ENCODE measurements at places on chromosomes 7 and 10.
A peak's percentile ranks its signal among the peaks of the same experiment; 100 is the strongest.

DNA sequence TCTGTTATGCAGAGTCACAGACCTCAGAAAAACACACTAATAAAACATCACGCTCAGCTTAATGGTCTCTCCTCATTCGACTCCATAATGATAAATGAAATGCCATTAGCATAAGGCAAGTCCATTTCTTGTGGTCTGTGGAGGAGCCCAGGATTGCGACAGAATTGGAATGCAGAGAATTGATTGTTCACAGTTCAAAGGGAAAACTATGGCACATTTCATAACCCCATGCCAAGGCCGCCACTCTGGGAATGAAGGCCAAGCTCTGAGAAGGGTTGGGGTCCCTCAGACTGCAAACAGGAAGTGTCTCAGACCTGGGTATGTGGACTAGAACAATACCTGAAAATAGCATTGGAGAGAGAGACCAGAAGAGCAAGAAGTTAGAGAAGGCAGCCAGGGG, 398.9 kb downstream of the ADRA2A start:
- H3K27me3 ChIP-seq: no peaks in the 10 kb centered on the region
- H3K4me3 ChIP-seq: no peak overlapping the region
- H3K27ac ChIP-seq: no peak overlapping the region
- H3K36me3 ChIP-seq: no peaks in the 10 kb centered on the region

- H3K36me3 ChIP-seq: no peaks in the 10 kb centered on the region
- H3K4me1 ChIP-seq: peaks cover 35% of the 10 kb centered on the region
- no peak for DNase-seq
These were observed 314.3 kb upstream of the ZMIZ1 start for GRCh38 chr10:78754269-78755062.

DNA sequence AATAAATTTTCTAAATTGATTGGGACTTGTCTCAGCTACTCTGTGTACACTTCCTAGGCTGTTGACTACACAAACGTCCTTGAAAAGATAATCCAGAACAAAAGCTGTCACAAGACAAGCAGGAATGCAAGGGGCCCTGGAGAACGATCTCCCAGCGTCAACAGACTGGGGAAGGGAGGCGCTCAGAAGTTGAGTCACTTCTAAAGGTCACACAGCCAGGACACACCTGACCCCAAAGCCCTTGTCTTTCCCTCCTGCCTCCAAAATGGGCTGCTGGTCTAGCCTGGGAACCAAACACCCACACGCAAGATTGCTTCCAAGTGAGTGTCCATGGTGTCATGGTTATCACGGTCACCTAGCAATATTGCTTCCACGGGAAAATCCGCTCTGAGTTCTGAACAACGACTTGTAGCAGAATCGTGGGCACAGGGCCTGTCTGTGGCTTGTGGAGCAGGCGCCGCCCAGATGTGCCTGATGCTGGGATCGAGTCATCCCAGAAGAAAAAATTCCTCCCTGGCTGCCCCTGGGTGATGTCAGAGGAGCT, 49.8 kb downstream of the SPOCK2 start:
- DNase-seq: no peak
- H3K27me3 ChIP-seq: no peaks in the 10 kb centered on the region
- no peak overlapping the region for H3K4me3 ChIP-seq
- H3K27ac ChIP-seq: no peak overlapping the region
- no peaks in the 10 kb centered on the region for H3K36me3 ChIP-seq

- no peak for DNase-seq
- H3K4me1 ChIP-seq: no peaks in the 10 kb centered on the region
- no peaks in the 10 kb centered on the region for H3K36me3 ChIP-seq
- H3K27me3 ChIP-seq: no peaks in the 10 kb centered on the region
- no peak overlapping the region for H3K4me3 ChIP-seq
- no peak overlapping the region for H3K27ac ChIP-seq
These were observed 269.4 kb downstream of the DNAJB9 start for GRCh38 chr7:108839076-108839475.

- H3K4me3 ChIP-seq: no peak overlapping the region
- DNase-seq: no peak
- no peaks in the 10 kb centered on the region for H3K27me3 ChIP-seq
- H3K27ac ChIP-seq: no peak overlapping the region
- peaks cover 11% of the 10 kb centered on the region for H3K4me1 ChIP-seq
- peaks cover 16% of the 10 kb centered on the region for H3K36me3 ChIP-seq
These were observed 49.1 kb upstream of the FAM20C start for GRCh38 chr7:143145-143751.

DNA sequence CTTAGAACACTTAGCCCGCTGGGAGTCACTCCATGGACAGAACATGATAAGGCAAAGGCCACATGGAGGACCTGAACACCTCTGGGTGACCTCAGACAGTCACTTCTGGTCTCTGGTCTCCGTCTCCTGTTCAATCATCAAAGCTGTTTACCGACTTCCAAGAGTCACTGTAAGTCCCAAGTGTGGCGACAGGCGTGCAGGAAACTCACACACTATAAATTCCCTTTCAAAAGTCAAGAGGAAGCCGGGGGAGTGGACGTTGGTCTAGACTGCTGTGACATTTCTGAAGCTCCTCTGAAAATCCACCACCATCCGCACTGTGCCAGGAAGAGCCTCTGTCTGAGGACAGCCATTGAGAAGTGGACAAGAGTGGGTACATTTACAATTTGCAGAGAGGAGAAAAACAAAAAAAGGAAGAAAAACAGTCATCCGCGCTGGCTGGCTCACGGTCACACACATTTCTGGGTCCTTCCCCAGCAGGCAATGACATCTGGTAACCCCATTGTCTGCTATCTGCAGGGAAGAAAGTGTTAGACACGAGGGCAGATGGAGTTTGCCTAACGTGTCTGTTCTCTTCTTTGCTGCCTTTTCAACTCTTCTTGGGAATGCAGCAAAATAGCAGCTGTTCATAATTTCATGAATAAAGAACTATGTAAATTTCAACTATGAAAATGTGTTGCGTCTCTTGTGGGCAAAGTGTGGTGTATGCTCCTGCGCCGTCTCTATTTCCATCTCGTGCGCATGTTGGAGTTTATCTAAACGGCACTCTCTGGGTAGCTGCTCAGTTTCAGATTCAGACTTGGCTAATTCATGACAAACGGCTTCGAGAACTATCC, 32.9 kb upstream of the CUX1 start:
- H3K27ac ChIP-seq: no peak overlapping the region
- no peaks in the 10 kb centered on the region for H3K4me1 ChIP-seq

DNA sequence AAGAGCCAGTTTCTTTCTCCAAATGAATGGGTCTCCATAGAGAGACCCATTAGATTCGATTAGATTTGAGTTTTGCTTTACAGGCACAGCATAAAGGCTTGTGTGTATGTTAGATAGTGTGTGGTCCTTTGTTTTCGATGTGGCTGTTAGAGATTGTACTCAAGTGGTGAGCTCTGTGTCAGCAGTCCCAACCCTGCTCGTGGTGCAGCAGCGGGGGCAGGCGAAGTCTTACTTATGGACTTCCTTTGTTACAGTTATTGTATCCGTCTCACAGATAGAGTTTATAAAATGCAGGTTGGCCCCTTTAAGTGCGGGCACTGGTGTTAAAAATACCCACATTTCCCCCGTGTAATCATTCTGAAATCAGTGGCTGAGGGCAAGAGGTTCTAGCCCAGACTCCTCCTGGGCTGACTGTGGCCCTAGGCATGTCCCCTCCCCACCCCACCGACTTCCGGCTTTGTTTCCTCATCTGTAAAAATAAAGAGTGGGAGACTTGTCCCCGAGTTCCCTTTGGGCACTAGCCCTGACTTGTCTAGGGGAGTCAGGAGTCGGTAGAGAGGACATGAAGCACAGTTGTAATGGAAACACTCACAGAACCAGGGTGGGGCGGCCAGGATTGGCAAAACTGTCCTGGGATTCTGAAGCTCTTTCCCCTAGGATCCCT, 28.6 kb downstream of the MTURN start:
- H3K27me3 ChIP-seq: no peaks in the 10 kb centered on the region
- DNase-seq: no peak
- H3K27ac ChIP-seq: no peak overlapping the region
- no peak overlapping the region for H3K4me3 ChIP-seq
- H3K36me3 ChIP-seq: no peaks in the 10 kb centered on the region
- peaks cover 16% of the 10 kb centered on the region for H3K4me1 ChIP-seq

- no peak overlapping the region for H3K27ac ChIP-seq
- no peaks in the 10 kb centered on the region for H3K4me1 ChIP-seq
- no peak for DNase-seq
- no peaks in the 10 kb centered on the region for H3K27me3 ChIP-seq
These were observed 378.4 kb upstream of the NRG3 start for GRCh38 chr10:81496626-81497025.

- no peaks in the 10 kb centered on the region for H3K36me3 ChIP-seq
- no peaks in the 10 kb centered on the region for H3K27me3 ChIP-seq
These were observed 224.9 kb upstream of the TMEM229A start for GRCh38 chr7:124257638-124258308.

DNA sequence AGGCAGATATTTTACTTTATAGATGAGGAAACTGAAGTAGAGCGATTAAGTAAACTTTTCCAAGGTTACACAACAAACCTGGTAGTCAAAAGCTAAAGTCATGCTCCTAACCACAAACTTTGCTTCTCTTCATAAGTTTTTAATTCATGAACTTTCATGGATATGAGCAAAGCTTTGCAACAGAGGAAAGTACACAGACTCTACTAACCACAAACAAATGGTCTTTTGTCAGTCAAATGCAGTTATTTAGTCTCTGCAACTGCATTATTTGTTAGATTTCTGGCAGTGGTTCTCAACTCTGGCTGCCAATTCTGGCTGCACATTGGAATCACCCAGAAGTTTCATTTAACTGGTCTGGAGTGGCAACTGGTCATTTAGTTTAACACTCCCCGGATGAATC, 140.6 kb upstream of the TMEM168 start:
- no peak for DNase-seq
- peaks cover 30% of the 10 kb centered on the region for H3K36me3 ChIP-seq

DNA sequence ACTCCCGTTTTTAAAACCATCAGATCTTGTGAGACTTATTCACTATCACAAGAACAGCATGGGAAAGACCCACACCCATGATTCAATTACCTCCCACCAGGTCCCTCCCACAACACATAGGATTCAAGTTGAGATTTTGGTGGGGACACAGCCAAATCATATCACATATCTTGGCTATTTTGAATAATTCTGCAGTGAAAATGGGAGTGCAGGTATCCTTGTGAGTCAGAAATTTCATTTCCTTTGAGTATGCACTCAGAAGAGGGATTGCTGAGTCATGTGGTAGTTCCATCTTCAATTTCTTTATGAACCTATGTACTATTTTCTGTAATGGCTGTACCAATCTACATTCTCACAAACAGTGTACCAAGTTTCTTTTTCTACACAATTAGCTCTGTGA, 125.8 kb downstream of the ANKRD7 start:
- no peak for DNase-seq
- no peak overlapping the region for H3K27ac ChIP-seq
- no peaks in the 10 kb centered on the region for H3K27me3 ChIP-seq
- no peaks in the 10 kb centered on the region for H3K4me1 ChIP-seq

GRCh38 chr10:103481974-103482531, 3.0 kb upstream of the CALHM3 start:
- H3K27me3 ChIP-seq: no peaks in the 10 kb centered on the region
- no peaks in the 10 kb centered on the region for H3K36me3 ChIP-seq
- no peak overlapping the region for H3K27ac ChIP-seq
- no peak overlapping the region for H3K4me3 ChIP-seq
- no peak for DNase-seq

DNA sequence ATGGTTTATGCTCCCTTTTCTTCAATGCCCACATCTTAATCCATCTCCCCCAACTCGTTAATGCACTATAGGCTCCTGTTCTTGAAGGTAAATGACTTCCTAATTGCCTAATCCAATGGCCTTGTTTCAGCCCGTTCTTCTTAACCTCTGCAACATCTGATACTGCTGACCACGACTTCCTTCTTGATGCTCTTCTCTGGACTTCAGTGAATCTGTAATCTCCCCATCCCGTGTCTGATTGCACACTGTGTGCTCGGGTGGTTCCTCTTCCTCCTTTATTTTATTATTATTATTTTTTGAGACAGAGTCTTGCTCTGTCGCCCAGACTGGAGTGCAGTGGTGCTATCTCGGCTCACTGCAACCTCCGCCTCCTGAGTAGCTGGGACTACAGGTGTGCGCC, 58.9 kb downstream of the HIPK2 start:
- H3K36me3 ChIP-seq: peaks cover 17% of the 10 kb centered on the region
- peaks cover 12% of the 10 kb centered on the region for H3K4me1 ChIP-seq
- no peak overlapping the region for H3K4me3 ChIP-seq
- no peaks in the 10 kb centered on the region for H3K27me3 ChIP-seq

- peaks cover 5% of the 10 kb centered on the region for H3K4me1 ChIP-seq
- no peaks in the 10 kb centered on the region for H3K27me3 ChIP-seq
- no peak for DNase-seq
- H3K27ac ChIP-seq: no peak overlapping the region
- H3K36me3 ChIP-seq: no peaks in the 10 kb centered on the region
These were observed 272.5 kb upstream of the COBL start for GRCh38 chr7:51589111-51589510.

DNA sequence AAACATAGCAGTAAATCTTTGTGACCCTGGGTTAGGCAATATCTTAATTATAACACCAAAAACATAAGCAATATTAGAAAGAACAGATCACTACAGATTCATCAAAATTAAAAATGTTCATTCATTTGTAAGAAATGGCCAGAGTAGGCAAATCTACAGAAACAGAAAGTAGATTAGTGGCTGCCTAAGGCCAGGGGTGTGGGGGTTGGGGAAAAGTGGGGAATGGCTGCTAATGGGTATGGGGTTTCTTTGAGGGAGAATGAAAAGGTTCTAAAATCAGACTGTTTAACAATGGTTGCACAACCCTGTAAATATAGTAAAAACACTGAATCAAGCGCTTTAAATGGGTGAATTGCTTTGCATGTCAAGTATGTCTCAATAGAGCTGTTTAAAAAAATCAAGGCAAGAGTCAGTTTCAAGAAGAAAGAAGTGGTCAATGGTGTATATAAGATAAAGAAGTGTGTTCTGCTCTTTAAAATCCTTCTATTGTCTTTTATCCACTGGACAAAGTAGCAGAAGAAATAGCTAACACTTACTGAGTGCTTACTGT, 42.6 kb downstream of the CDK6 start:
- H3K27ac ChIP-seq: no peak overlapping the region
- DNase-seq: no peak
- H3K4me3 ChIP-seq: no peak overlapping the region
- no peaks in the 10 kb centered on the region for H3K36me3 ChIP-seq

- no peak overlapping the region for H3K4me3 ChIP-seq
- no peaks in the 10 kb centered on the region for H3K27me3 ChIP-seq
- no peak for DNase-seq
- no peaks in the 10 kb centered on the region for H3K36me3 ChIP-seq
- no peak overlapping the region for H3K27ac ChIP-seq
These were observed 7.1 kb downstream of the ZMYND11 start for GRCh38 chr10:142371-142770.

DNA sequence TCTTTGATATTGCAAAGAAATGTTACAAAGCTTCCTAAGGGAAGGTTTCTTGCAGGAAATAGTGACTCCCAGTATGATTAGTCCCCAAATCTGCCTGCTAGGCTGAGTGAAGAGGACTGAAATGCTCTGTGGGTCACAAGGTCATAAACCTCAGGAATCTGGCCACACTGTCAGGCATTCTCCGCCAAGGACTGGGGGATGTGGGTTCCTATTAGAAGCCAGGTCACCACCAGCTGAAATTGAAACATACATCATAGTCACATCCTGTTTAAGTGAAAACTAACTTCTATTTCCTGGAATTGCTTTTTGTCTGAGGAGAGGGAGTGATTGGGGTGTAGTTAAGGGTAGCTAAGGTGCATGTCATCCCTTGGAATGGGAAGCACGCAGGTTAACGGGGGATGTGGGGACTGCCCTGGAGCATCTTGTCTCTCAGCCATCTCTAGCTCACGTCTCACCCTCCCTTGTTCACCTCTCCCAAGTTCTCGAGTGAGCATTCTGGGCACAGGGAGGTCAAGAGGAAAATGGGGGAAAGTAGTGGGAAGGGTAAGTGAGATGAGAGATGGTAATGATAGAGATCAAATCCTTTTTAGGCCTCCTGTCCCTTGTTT, 12.0 kb upstream of the GSAP start:
- peak overlapping the region; percentile 65 for H3K27ac ChIP-seq
- no peak overlapping the region for H3K4me3 ChIP-seq
- H3K36me3 ChIP-seq: no peaks in the 10 kb centered on the region
- H3K4me1 ChIP-seq: peaks cover 24% of the 10 kb centered on the region
- DNase-seq: peak; percentile 30
- H3K27me3 ChIP-seq: no peaks in the 10 kb centered on the region
